Fibroblast of skin of left biceps (primary cell): ENCODE measurements at places on chromosomes 11 and 22.

GRCh38 chr11:28318871-28319270, 210.7 kb downstream of the METTL15 start:
- DNase-seq, result no peak

DNA sequence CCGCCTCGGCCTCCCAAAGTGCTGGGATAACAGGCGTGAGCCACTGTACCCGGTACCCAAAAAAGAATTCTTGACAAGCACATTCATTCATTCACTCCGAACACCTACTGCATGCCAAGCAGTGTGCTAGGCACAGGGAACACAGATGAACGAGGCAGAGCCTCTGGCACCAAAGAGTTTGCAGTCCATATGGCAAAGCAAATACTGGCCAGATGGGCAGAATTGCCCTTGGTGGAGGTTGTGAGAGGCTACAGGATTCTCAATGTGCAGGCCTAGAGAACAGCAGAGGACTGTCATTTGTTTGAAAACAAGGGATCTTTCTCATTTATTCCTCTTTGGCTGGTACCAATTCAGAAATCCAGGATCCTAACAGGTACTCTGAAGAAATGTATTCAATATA, 27.5 kb upstream of the MTCH2 start:
- no peak for DNase-seq

- DNase-seq, result no peak
These were observed 85.9 kb upstream of the PPARA start for GRCh38 chr22:46064228-46064965.

DNA sequence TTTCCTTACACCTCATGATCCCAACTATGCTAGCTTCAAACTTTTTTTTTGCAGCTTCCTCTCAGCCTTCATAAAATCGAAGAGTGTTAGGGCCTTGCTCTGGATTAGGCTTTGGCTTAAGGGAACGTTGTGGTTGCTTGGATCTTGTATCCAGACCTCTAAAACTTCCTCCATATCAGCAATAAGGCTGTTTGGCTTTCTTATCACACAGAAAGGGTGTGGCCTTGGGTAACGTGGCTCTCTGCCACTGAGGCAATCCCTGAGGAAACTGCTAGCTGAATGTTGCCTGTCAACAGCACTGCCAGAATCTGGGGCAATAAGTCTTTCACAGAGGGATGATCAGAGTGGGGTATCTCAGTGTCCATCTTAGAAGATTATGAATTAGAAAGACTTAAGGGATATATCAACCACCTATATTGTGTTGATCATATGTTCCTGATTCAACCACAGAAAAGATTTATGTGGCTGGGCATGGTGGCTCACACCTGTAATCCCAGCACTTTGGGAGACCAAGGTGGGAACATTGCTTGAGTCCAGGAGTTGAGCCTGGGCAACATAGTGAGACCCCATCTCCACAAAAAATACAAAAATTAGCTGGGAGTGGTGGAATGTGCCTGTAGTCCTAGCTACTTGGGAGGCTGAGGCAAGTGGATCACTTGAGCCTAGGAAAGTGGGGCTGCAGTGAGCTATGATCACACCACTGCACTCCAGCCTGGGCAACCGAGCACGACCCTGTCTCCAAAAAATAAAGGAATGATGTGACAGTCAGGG, 12.5 kb upstream of the CUL5 start:
- no peak for DNase-seq

DNA sequence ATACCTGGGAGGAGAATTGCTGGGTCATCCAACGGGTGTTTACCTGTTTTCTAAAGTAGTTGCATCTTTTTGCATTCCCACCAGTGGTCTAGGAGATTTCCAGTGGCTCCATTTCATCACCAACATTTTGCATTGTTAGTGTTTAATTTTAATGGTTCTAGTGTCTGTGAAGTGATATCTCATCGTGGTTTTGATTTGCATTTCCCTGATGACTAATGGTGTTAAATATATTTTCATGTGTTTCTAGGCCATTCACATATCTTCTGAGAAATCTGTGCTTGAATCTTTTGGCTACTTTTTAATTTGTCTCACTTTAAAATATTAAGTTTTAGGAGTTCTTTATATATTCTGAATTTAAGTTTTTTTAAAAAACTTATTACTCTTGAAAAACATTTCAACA, 439.6 kb downstream of the TMEM135 start:
- DNase-seq, result no peak

GRCh38 chr11:119061256-119061655, 4.3 kb upstream of the HYOU1 start:
- DNase-seq, result no peak

- DNase-seq, result no peak
These were observed 27.2 kb downstream of the GLB1L2 start for GRCh38 chr11:134358856-134359490.

GRCh38 chr11:44516688-44517507, 48.6 kb upstream of the CD82 start:
- no peak for DNase-seq

DNA sequence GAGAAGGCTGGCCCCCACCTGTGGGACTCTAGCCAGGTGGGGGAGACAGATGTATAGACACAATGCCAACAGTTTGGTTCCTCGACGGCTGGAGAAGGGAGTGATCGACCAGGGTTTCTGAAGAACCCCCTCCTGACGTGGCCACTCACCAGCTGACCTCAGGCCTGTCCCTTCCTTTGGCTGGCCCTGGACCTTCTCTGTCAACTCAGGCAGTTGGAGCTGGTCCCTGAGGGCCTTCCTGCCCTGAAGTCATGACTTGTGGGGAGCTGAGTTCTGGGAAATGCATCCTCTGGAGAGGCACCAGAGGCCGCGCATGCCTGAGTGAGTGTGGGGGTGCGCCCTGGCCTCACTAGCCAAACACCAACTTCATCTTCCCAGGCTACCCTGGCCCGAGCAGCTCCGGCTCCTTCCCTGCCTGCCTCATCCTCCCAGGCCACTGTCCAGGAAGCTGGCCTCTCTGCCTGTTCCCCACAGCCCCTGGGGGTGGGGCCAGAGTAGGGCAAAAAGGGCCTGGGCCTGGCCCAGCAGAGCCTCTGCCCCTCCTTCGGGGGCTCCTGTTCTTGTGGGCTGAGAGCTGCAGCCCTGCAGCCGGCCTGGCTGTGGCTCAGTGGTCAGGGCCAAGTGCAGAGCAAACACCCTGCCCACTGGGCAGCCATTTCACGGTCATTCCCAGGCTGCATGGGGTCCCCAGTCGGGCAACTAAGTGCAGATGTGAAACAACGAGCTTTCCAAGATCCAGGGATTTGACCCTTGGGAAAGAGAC, 23.6 kb downstream of the TXN2 start:
- no peak for DNase-seq

- no peak for DNase-seq
These were observed 105.4 kb downstream of the FAM76B start for GRCh38 chr11:95684170-95684569.

DNA sequence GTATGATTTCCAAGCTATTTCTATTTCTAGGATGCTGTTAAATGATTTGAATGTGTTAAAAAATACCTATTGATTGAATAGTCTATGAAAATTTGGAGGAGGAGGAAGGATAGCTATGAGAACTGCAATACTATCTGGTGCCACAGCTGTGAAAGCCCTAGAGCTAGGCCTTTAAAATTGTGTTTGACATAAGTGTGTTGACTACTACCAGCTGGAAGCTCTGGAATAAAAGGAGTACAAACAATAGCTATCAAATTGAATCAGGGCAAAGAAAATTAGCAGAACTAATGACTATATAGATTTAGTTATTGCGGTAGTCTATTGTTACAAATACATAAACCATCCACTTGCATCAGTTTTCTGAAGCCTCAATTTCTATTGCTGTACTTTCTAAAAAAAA, 124.8 kb upstream of the CNTN5 start:
- DNase-seq, result no peak

GRCh38 chr11:65883786-65884715, 4.2 kb downstream of the FIBP start:
- no peak for DNase-seq

- no peak for DNase-seq
These were observed 26.1 kb upstream of the MGAT3 start for GRCh38 chr22:39430576-39431150.

GRCh38 chr11:44335052-44335760, 25.3 kb upstream of the ALX4 start:
- no peak for DNase-seq

DNA sequence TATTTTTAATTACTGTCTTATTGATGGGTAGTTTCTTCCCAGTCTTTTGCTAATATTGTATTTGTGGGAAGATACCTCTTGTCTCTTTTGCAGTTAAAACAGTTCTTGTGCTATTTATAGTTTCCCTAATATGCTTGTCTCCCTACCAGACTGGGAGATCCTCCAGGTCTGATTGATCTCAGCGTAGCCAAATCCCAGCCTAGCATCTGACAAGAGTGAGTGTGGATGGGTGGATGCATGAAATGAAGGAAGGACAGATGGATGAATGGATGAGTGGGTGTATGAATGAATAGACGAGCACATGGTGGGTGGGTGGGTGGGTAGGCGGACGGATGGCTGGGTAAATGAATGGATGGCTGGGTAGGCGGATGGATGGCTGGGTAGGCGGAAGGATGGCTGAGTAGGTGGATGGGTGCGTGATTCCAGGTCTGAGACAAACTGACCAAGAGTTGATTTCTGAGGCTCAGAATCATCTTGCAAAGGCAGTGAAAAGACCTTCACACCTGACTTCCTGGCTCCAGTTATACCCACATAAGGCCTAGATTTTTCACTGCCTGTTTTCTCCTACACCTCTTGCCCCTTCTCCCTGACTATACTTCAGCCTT, 11.4 kb downstream of the DNAJB13 start:
- DNase-seq, result no peak

GRCh38 chr11:77102246-77103210, at the start of gene OMP:
Gene OMP, plus strand, starts transcription at chr11:77102840. Its CDS starts 0 bp downstream, at chr11:77102840.
- DNase-seq, result no peak

DNA sequence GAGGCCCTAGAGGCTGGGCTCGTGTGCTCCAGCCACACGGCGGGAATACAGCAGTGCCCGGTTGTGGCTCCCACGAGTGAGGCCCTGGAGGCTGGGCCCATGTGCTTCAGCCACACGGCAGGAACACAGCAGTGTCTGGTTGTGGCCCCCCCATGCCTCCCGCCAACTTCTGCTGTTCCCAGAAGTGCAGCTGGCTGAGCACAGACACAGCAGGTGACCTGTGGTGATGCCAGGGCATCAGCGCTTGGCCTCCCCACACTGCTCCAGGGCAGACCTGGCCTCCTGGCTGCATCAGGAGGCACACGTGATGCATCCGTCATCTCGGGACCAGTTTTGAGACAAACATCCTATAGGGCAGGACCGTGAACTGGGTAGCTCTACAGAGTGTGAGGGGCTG, 110.3 kb downstream of the KCNQ1OT1 start:
- no peak for DNase-seq

- no peak for DNase-seq
These were observed 647.3 kb downstream of the TBC1D22A start for GRCh38 chr22:47409539-47410275.

- DNase-seq, result no peak
These were observed 57.0 kb upstream of the ADORA2A start for GRCh38 chr22:24370401-24370800.

DNA sequence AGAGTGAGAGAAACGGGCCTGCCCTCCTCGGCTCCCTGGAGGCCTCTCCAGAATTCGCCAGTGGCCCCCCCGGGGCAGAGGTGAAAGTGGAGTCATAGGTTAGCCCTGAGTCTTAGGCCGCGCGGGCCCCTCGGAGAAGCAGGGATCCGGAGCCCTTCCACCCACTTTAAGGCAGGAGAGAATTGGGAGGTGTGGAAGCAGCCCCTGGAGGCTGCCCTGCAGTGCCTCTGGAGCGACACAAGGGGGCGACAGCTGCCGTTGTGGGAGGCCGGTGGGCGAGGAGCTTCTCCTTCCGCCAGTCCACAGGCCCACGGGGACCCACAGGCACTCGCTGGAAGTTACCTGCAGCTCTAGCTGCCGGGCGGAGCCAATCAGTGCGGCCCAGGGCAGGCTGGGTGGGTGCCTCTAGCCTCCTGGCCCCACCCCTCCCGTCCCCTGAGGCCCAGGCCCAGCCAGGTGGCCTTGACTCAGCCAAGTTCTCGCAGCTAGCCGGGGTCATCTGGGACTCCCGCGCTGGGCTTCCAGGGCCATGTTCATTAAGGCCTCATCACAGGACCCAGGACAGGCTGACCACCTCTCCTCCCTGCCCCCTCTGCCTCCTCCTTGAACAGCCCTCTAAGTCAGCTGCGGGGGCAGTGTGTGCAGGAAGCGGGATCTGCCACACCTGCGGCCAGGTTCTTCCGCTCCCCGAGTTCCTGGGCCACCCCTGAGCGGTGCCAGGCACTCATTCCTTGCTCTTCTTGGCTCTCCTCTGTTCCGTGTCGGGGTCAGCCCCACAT, 5.0 kb downstream of the DGKZ start:
- no peak for DNase-seq

DNA sequence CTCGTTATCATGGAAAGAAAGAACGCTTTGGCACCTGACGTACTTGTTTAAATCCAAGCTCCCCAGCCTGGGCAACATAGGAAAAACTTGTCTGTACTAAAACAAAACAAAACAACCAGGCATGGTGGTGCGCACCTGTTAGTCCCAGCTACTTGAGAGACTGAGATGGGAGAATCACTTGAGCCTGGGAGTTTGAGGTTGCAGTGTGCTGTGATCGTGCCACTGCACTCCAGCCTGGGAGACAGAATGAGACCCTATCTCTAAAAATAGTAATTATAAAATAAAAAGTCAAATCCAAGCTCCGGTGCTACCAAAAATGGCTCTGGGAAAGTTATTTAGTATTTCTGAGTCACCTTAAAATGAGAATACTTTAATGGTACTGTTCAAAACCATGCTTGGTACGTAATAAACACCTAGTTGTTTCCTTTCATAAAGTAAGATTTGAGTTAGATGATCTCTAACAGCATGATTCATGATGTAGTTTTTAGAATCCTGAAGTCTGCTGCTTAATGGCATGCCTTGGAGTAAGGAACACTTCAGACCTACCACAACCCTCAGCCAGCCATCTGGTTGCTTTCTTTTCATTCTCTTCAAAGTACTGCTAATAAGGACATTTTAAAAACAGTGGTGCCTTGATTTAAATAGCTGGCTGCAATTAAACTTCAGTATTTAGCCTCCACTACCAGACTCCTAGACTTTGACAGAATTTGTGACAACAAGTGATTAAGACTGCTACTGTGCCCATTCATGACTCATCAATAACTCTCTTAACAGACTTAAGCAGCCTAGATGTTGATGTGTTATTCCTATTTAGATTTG, 8.4 kb downstream of the PPME1 start:
- no peak for DNase-seq

DNA sequence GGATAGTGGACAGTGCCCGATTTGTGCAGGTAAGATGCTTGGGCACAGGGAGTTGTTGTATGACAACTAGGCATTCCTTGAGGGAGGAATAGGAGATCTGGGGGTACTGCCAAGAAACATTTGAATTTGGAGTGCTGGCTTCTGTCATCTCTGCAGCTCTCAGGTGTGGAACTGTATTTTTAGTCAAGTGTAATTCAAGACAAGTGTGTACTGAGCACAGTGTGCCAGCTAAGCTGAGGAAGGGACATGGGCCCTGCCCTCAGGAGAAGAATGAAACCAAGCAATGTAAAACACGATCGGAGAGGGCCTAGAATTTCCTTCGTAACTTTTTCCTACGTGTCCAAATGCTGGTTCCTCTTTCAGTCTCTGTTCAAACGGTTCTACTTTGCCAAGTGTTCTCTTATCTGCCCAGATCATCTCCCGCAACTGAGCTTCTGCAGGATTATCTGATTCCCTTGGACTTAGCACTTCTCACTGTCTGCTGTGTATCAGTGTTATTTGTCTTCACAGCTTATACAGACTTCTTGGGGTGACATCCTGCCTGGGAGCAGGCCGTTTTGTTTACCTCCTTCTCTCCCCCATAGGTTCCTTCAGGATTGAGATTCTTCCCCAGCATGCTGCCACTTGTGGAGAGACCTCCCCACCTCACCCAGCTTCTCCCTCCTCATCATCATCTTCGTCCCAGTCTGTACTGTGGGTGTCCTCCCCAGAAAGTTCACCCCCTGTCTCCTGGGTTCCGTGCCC, 27.6 kb downstream of the ART5 start:
- DNase-seq, result no peak

- DNase-seq, result no peak
These were observed 11.2 kb upstream of the BIRC3 start for GRCh38 chr11:102306048-102306597.
